CD4-positive, alpha-beta T cell (primary cell): ENCODE measurements at places on chromosomes 6 and 20.

- no peak overlapping the region for H3K27ac ChIP-seq
- H3K36me3 ChIP-seq: no peaks in the 10 kb centered on the region
- no peak overlapping the region for H3K4me3 ChIP-seq
- no peak for DNase-seq
- H3K27me3 ChIP-seq: no peaks in the 10 kb centered on the region
Observed at GRCh38 chr20:56420940-56421688, 9.1 kb downstream of the CASS4 start.

DNA sequence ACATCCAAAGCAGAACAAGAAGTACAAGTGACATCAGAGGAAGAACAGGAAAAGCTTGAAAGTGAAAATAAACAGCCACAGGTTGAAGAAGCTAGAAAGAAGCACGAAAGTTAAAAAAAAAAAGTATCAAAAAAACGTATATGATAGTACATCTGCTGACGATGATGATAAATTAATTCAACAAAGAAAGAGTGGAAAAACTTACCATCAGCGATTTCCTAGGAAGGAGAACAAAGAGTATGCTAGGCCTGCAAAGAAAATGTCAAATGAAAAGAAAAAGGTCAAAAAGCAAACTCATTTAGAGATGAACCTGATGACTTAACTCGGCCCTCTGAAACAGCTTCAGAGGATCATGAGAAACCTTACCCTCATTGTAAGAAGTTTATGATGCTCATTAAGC lies 3.7 kb downstream of the SAYSD1 start:
- H3K4me3 ChIP-seq: peak overlapping the region; percentile 24
- no peak for DNase-seq
- H3K36me3 ChIP-seq: peaks cover 11% of the 10 kb centered on the region
- H3K27me3 ChIP-seq: no peaks in the 10 kb centered on the region
- H3K4me1 ChIP-seq: peaks cover 11% of the 10 kb centered on the region
- H3K27ac ChIP-seq: peak overlapping the region; percentile 56

- no peaks in the 10 kb centered on the region for H3K4me1 ChIP-seq
- H3K27me3 ChIP-seq: no peaks in the 10 kb centered on the region
- no peak for DNase-seq
- no peak overlapping the region for H3K27ac ChIP-seq
Observed at GRCh38 chr6:121522771-121523386, 87.4 kb downstream of the GJA1 start.

DNA sequence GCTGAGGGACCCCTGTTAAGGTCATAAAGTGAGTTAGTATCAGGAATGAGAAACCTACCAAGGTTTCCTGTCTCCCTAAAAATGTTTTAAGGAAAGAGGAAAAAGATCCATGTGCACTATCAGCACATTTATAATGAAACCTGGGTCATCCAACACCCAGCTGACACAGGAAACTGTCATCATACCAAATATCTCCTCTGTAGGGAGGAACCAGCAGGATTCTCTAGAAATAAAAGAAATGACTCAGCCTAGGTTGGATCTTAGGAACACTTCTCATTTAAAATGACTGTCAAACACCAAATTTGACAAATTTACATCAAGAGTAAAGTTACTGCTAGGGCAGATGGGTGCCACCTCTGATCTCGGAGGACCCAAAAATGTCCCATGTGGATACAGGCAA lies 21.7 kb downstream of the GFOD1 start:
- H3K27me3 ChIP-seq: no peaks in the 10 kb centered on the region
- H3K36me3 ChIP-seq: no peaks in the 10 kb centered on the region
- no peak overlapping the region for H3K4me3 ChIP-seq
- no peak for DNase-seq
- H3K27ac ChIP-seq: no peak overlapping the region
- peaks cover 19% of the 10 kb centered on the region for H3K4me1 ChIP-seq

DNA sequence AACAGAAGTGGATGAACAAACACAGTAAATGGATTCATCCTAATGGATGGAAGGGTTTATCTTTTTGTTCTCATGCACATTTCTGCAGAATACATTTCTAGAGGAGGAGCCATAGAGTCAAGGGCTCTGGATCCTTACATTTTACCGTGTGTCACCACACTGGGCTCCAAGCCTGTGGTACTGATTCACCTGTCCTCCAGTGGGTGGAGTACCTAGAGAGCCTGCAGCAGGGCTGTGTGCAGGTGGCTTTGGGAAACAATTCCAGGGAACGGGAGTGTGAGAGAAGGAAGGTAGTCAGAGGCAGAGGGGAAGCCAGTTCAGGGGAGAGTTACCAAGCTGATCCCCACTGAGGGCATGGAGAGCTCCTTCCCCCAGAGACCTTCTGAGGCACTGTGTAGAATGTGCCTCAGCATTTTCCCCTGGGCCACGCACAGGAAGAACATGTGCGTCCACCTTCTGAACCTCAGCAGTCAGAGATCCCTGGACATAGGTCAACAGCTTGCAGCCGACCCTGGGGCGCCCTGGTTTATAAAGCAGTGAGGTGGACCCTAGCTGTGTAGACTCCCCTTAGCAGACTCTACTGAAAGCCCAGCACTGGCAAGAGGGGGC lies 85.3 kb upstream of the SLC22A23 start:
- no peaks in the 10 kb centered on the region for H3K4me1 ChIP-seq
- peaks cover 9% of the 10 kb centered on the region for H3K27me3 ChIP-seq
- H3K36me3 ChIP-seq: no peaks in the 10 kb centered on the region
- H3K4me3 ChIP-seq: no peak overlapping the region
- H3K27ac ChIP-seq: no peak overlapping the region

- DNase-seq: no peak
- no peaks in the 10 kb centered on the region for H3K36me3 ChIP-seq
- H3K27ac ChIP-seq: no peak overlapping the region
- no peaks in the 10 kb centered on the region for H3K27me3 ChIP-seq
- no peaks in the 10 kb centered on the region for H3K4me1 ChIP-seq
- no peak overlapping the region for H3K4me3 ChIP-seq
Observed at GRCh38 chr20:10247440-10247839, 28.8 kb downstream of the SNAP25 start.

- no peak overlapping the region for H3K27ac ChIP-seq
- peaks cover 7% of the 10 kb centered on the region for H3K4me1 ChIP-seq
- H3K36me3 ChIP-seq: no peaks in the 10 kb centered on the region
Observed at GRCh38 chr6:160133441-160134336, 12.1 kb downstream of the SLC22A1 start.

DNA sequence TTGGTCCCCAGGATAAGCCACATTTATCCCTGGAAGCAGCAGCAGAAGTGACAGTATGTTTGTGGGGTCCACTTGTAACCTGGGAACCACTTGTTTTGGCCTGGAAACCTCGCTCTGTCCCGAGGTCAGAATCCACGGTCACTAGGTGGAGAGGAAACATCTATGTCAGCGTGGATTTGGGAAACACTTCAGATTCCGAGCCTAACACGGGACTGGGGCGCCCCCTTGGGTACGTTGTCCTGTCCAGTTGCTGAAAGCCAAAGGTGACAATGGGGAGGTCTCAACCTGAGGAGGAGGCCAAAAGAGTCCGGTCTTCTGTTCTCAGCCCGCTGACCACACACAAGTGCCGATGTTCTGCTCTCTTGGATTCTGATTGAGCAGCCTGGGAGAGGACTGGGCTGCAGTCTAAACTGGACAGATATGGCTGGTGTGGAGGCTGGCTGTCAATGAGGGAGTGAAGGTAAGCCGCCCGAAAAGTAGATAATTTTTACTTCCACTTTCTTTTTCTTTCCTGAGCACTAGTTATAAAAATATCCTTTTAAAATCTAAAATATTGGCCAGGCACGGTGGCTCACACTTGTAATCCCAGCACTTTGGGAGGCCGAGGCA lies 4.9 kb upstream of the ZFP57 start:
- no peak overlapping the region for H3K4me3 ChIP-seq
- no peaks in the 10 kb centered on the region for H3K27me3 ChIP-seq
- H3K27ac ChIP-seq: no peak overlapping the region
- no peaks in the 10 kb centered on the region for H3K36me3 ChIP-seq
- H3K4me1 ChIP-seq: peaks cover under 1% of the 10 kb centered on the region

DNA sequence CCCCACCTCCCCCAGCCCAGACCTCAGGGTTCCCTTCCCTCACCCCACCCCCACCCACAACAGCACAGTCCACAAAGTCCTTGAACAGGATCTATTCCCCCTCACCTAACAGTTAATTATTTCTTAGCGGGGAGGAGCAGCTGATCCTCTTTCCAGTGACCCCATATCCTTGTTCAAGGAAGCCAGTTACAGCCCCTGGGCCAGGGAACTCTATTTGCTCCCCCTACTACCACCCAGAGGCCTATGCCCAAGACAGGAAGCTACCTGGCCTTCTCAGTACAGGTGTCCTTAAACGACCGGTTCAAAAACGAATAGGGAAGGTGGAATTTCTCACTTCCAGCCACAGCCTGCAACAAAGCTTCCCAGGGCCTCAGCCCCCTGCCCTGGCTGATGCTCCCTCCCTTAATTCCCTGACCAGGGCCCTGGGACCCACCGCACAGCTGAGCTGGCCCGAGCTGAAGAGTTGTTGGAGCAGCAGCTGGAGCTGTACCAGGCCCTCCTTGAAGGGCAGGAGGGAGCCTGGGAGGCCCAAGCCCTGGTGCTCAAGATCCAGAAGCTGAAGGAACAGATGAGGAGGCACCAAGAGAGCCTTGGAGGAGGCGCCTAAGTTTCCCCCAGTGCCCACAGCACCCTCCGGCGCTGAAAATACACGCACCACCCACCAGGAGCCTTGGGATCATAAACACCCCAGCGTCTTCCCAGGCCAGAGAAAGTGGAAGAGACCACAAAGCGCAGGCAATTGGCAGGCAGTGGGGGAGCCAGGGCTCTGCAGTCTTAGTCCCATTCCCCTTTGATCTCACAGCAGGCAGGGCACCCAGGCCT lies 778 bp downstream of the MCCD1 start:
- no peaks in the 10 kb centered on the region for H3K27me3 ChIP-seq
- peaks cover 50% of the 10 kb centered on the region for H3K36me3 ChIP-seq
- no peaks in the 10 kb centered on the region for H3K4me1 ChIP-seq
- H3K4me3 ChIP-seq: no peak overlapping the region

DNA sequence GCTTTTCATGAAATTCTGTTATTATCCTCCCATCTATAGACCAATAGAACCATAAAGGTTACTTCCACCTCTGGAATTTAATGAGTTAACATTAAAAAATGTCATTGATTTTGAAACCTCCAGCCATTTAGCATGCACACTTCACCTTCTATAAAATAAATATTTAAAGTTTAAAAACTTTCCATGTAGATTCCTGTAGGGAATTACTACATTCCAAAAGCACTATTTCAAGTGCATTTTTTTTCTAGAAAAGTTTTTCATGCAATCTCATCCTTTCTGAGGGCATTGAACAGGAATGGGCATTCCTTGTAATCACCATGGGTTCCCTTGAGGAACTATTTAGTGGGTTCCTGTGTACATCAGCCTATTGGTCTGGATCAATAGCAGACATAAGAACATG lies 253.8 kb upstream of the RIN2 start:
- H3K4me1 ChIP-seq: no peaks in the 10 kb centered on the region
- H3K27ac ChIP-seq: no peak overlapping the region
- H3K4me3 ChIP-seq: no peak overlapping the region
- no peaks in the 10 kb centered on the region for H3K36me3 ChIP-seq

DNA sequence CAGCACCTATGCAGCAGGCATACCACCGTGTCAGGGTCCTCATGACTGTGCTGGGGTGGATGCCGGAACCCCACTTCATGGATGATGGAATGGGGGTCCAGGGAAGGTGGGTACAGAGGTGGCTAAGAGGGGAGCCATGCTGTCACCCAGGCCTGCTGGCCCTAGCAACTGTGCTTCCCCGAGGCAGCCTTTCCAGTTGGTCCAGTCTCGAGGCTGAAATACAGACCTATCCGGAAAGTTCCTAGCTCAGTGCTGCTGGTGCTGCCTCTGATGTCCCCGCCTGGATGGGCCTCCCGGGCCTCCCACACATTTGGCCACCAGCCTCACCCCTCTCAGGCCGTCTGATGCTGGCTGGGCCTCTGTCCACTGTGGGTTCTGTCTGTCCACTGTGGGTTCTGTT lies 17.4 kb downstream of the SIRPA start:
- H3K4me3 ChIP-seq: no peak overlapping the region
- DNase-seq: no peak
- H3K4me1 ChIP-seq: no peaks in the 10 kb centered on the region

GRCh38 chr20:8372824-8373380 lies 240.8 kb downstream of the PLCB1 start:
- no peak overlapping the region for H3K4me3 ChIP-seq
- H3K4me1 ChIP-seq: peaks cover 3% of the 10 kb centered on the region
- H3K27me3 ChIP-seq: no peaks in the 10 kb centered on the region
- no peak for DNase-seq
- H3K36me3 ChIP-seq: no peaks in the 10 kb centered on the region

DNA sequence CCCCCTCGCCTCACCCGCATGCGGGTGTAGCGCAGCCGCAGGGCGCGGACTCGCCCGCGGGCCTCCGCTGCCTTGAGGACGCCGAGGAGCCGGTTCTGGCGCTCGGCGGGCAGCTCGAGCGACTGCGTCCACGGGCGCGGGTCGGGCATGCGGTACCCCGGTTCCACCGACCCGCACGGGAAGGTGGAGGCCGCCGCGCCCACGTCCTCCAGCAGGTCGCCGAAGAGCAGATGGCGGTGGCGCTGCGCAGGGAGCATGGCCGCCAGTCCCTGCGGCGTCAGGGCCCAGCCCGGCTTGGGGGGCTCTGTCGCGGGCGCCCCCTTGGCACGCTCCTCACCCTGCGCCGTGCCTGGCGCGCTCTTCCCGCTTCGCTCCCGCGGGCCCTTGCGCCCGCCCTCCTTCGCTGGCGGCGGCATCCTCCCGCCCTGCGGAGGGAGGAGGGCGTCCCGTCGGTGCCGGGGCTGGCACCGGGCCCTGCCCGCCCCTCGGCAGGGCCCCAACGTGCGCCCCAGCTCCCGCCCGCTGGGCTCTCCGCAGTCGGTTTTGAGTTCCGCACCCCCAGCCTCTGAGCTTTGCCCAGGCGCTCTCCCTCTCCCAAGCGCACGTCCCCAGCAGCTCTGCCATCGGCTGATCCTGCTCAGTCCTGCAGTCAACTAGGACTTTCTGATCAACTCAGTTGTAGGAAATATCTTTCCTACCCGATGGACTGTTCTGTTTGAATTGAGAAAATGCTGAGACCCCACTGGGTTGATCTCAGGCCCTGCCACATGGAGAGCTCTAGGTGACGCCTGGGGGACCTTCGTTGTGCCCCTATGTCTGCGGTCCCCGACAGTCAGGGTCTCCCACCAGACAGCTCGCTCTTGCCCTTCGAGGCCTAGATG lies at the start of gene LKAAEAR1:
Gene LKAAEAR1, minus strand, starts transcription at position 595 of the 881 bp plus-strand sequence. Its CDS starts 179 bp downstream, at position 416.
- peak within 1 kb of the TSS; percentile 37 for H3K4me3 ChIP-seq
- no peaks in the 10 kb centered on the region for H3K27me3 ChIP-seq
- H3K27ac ChIP-seq: no peak within 1 kb of the TSS
- H3K4me1 ChIP-seq: peaks cover 39% of the 10 kb centered on the region

DNA sequence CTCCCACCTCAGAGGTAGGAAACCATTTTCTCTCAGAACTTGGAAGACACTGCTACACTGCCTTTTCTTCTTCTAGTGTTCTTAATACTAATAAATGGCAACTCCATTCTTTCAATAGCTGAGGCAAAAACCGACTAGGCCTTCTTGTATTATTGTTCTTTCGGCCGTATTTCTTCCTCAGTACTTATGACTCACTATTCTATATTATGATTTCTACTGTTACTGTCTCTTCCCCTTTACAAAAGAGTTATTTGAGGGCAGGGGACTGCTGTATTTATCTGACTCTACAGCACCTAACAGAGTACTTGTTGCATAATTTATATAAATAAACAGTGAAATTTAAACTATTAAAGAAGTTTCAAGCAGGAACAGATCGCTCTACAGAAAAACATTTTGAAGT lies 3.1 kb downstream of the DNAAF9 start:
- no peaks in the 10 kb centered on the region for H3K27me3 ChIP-seq
- no peaks in the 10 kb centered on the region for H3K36me3 ChIP-seq

GRCh38 chr6:157312757-157313156 lies 10.6 kb downstream of the TMEM242 start:
- H3K27ac ChIP-seq: no peak overlapping the region
- H3K36me3 ChIP-seq: peaks cover 40% of the 10 kb centered on the region
- DNase-seq: no peak
- peaks cover 3% of the 10 kb centered on the region for H3K4me1 ChIP-seq
- no peaks in the 10 kb centered on the region for H3K27me3 ChIP-seq
